ENCODE measurements at places on chromosomes 1 and 21.

GRCh38 chr1:114997510-114998289, 31.9 kb upstream of the TSHB start:
- no peak for DNase-seq

GRCh38 chr1:98325646-98326440, 335.7 kb upstream of the SNX7 start:
- no peak for DNase-seq

DNA sequence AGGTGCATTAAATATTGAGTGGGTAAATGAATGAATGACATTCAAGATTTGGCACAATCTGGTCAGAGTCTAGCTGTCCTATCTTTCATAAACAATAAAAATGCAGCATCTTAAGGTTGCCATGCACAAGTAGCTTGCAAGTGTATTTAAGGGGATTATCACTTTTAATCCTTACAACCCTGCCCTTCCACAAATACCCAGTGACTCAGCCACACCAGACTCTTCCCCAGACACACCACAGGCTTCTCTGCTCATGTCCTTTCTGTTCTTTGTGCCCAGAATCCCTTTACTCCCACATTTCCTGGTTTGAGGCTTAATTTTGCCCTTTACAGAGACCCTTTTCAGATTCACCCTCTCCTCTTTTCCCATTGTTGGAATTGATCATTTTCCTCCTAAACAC, 59.8 kb downstream of the KIRREL1 start:
- no peak for DNase-seq

GRCh38 chr1:18676332-18676781, 45.7 kb downstream of the PAX7 start:
- DNase-seq, result no peak

DNA sequence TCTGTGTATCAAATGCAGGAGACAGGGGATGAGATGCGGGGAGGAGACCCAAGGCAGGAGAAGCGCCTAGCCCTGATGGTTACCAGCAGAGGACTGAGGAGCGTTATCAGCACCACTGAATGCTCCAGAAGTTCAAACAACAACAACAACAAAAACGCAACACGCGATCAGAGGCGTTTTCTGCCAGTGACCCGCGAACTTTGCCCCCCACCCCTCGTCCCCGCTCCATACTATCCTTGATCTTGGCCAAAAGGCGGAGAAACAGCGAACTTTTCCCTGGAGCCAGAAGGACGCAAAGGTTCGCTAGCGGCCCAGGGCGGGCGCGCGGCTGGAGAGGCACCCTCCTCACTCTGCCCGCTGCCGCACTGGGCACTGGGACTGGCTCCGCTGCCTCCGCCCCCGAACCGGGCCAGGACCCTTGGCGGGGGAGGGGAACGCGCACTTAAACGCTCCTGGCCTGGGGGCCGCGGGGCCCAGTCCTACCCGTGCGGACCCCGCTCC, 699 bp downstream of the ECHDC2 start:
- no peak for DNase-seq
